ENCODE measurements at places on chromosomes 12 and 14.

DNA sequence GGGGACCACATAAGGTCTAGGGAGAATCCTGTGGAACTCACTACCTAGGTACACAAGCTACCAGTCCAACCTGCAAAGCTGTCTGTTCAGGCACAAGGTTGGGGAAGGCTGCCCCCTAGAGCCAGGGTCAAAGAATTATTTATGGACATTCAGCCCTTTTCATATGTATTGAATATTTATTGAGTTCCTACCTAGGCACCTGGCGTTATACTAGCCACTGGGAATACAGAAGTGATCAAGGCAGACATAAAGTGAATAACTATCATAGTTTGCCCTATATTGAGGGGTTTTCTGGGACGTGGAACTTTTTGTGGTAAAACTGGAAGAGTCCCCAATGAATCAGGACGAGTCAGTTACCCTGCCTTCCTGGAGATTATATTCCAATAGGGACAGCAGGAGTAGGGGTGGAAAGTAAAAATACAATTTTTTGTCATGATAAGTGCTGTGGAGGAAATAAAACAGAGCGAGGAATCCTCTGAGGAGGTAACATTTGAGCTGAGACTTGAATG, 5.8 kb upstream of the SLC48A1 start:
- peak; percentile 62 for DNase-seq

DNA sequence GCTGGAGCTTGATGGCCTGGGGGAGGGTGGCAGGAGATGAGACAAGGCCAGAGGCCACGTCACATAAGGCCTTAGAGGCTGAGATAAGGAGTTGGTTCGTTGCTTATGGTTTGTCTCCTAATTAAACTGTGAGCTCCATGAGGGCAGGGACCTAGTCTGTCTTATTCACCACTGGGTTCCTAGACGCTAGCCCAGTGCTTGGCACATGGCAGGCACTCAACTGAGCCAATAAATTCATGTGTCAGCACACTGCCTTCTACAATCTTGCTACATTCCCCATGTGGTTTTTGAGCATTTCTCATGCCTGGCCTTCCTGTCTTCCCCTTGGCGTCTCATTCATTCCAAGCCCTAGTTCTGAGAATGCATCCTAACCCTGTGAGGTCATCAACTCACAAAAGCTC, 92.5 kb upstream of the MED13L start:
- DNase-seq = no peak

- no peak for DNase-seq
These were observed 56.1 kb upstream of the FUT8 start for GRCh38 chr14:65356327-65356836.

DNA sequence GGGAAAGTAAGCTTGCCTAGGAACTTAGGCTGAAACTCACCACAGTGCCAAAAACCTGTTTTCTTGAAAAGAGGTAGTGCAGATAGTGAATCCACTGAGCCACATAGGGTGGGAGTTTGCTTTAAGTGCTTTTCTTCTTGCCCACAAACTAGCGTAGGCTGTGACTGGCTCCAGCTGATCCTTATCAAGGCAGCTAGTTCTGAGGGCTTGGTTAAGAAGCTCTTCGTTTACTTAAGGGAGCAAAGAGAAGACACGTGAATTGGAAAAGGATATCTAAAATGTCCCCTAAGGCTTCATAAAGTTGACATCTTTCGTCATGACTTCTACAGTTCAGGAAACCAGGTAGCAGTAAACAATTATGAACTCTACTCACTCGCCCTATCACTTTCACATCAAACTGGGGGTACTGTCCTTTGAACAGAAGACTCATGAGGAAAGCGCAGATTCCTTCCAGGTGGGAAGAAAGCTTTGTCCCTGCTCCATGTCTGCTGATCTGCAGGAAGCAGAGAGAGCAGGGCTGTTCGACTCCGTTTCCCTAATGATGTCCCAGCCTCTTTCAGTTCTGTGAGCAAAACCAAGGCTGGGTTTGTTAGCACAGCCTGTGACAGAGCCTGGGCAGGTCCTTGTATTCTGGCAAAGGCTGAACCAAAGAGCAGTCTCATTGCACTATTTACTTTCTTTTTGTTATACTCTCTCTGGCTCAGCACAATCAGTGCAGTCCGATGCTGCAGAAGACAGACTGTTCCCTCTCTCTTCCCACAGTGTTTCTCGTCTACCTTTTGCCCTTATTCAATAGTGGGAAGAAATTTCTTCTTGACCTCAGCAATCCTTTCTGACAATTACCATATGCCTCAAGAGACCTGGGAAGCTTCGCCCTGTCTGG, 93.5 kb upstream of the ETV6 start:
- no peak for DNase-seq

GRCh38 chr12:80565271-80565670, 121.2 kb downstream of the PTPRQ start:
- DNase-seq = no peak

DNA sequence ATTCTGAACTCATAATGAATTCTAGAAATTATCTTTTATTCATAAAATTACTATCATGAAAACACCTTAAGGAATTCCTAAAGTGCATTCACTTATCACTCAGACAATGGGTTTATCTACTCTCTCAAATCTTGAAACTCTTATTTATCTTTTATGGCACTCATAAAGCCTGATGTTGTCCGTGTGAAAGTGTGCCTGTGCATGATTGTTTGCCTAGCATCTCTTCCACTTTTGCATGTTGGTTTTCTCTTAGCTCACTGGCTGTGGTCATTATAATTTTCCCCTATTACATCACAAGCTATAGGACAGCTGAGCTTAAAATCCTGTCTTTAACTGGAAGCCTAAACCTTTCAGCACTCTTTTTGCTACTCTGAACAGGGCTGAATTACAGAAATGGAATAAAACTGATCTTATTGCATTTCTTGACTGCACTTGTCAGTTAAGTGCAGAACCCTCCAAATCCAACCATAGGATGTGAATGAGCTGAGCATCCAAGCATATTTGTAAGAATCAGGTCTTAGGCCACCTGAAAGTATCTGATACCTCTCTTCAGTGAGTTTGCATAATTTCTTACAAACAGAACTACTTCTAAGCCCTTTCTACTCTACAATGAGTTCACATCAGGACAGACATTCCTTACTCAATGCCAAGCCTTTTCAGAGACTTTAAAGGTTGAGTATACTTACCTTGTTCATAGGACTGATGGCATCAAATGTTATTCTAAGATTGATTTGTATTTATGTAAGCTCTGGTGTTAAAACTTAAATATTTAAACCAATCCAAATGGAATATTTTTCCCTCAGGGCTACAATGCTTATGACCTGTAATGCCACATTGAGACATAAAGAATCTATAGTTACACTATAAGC, 221.2 kb upstream of the KITLG start:
- no peak for DNase-seq

DNA sequence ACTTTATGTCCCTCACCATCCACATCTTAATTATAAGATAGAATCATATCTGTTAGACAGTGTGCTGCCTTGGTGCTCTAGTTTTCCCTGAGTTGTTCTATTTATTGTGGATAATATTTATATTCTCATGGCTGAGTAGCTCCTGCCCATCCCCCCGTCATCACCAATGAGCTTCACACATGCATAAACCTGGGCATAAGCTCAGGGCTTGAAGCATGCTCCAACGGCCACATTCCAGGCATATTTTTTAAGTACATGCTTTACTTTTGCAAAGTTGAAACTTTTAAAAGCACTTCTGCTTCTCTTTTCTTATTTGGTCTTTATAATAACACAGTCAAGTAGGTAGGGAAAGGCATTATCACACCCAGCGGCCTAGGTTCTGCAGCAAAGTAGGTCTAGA, 3.4 kb upstream of the FBXO34 start:
- DNase-seq = no peak

DNA sequence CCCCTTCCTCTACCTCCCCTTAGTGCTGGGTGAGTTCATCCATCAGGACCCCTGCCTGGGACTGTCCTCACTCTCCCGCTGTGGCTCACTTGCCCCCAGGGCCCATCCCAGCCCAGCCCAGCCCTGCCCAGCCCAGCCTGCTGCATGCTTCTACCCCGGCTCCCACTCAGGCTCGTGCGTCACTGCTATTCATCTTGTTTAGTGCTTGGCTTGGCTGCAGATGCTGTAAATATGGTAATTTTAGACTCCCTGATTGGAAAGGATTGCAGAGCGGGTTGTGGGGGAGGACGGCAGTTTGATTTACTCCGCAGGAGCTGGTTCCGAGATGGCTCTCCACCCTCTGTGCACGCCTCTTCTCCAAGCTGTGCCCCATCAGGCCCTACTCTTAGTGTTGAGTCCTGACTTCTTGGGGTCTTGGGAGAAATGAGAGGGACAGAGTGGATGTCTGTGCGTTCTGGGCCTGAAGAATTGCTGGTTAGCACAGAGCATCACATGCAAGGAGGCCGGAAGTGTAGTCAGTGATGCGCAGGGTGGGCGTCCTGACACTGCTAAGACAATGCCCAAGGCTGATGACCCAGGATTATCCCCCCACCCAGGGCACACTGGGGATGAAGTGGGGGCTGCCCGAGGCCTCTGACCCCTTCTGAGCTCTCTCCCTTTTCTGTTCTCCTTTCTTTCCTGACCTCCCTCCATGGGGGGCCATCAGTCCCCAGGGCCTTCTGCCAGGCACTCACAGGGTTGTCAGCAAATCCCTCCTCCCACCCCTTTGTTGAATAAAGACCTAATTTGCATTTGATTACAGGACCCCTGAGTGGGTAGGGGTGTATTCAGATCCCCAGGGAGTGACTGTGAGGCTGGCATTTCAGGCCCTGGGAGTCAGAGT, 244.4 kb downstream of the ZFP36L1 start:
- peak; percentile 43 for DNase-seq

GRCh38 chr14:98766818-98767217, 505.2 kb downstream of the BCL11B start:
- DNase-seq = no peak

GRCh38 chr14:31138301-31138700, 69.3 kb downstream of the HECTD1 start:
- no peak for DNase-seq

DNA sequence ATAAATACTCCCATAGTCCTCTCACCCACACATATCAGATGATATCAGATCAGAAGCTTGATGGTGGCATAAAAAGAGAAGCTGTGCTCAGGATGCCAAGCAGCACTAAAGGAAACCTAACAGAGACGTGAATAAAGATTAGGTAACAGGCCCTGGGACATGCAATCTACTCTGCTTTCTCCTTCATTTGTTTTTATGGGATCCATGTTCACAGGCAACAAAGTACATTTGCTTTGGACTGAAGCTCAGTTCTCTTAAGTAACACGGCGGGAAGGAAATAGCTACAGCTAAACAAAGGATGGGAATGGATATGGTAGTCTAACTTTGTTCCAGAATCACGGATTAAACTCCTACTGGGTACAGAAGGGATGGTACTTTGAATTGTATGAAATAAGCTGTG, 119.5 kb downstream of the TTC7B start:
- DNase-seq = no peak

DNA sequence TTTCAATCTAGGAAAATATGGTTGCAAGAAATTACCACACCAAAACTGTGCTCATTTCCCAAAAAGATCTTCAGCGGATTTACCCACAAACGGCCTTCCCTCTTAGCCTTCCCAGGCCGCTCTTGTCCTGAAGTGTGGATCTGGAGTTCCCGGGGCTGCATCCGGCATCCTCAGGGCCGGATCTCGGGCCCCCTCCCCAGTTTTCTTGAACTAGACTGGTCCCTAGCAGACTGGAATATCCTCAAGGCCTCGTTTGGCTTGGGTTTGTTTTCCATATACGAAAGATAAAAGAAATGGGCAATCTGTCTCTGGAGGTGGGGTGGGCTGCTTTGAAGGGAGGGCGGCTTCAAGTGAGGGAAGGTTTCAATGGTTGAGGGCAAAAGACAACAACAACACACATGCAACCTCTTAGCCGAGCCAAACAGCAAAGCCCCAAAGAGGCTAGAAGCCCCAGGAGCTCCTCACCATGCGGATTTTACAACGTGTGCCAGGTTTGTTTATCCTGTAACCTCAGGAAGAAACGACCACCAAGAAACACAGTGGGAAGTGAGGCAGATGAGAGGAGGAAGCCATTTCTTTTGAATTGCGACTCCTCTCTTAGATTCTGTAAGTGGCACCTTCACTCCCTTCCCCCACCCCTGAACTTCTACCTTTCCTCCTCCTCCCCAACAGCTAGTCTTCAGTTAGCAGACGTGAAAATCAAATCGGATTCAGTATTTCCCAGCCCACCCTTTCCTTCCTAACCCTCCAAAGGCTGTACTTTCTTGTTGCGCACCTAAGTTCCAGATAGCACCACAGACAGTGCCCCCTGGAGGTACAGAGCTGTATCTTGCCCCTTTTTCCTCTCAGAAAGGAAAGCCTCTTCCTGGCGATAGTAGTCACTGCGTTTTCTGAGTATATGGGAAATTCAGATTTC, 2.6 kb downstream of the MYF6 start:
- no peak for DNase-seq

- no peak for DNase-seq
These were observed 22.5 kb upstream of the CDKN3 start for GRCh38 chr14:54374117-54374884.

DNA sequence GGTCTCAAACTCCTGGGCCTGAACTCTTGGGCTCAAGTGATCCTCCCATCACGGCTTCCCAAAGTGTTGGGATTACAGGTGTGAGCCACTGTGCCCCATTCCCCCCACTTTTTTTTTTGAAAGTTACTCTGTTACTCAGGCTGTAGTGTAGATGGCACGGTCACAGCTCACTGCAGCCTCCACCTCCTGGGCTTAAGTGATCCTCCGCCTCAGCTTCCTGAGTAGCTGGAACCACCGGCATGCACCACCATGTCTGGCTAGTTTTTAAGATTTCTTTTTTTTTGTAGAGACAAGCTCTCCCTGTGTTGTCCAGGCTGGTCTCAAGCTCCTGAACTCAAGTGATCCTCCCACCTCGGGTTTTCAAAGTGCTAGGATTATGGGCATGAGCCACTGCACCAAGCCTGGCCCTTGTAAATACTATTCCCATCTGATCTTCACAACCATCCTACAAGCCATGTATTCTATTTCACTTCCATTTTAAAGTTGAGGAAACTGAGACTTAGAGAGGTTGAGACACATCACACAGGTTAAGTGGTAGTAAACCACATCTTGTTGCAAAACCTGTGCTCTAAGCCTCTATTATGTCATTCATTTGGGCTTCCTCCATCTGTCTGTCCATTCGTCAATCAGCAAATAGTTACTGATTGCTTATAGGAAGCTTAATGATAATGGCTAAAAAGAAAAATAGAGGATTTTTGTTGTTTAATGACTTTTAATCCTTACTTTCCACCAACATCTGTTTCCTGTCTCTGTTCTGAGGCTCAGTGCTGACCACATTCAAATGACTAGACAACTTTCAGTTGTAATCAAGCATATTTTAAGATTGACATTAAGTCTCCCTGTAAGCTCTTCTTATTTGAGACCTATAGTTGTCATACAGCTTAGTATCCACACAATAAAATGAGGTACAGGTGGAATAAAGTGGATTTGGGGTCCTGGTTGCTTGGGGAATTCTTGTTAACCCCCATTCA, 9.2 kb downstream of the ASCL4 start:
- no peak for DNase-seq

Data from NCI-H2081 (cell line).